ENCODE measurements at places on chromosomes 12 and 14. TPM values are rescaled to one million over a fixed set of nuclear protein-coding genes. Genes with fewer than 3 reads are reported as not detected.

The PTGES3 gene
- 113 TPM for total RNA-seq

The DAO gene
- total RNA-seq, result not detected

The CHMP4A gene
- total RNA-seq, result 42.5 TPM

The BBOF1 gene
- 5.7 TPM for total RNA-seq

The PRR4 gene
- total RNA-seq, result 1.3 TPM

The BHLHE41 gene
- total RNA-seq, result 3.1 TPM

The C12orf54 gene
- total RNA-seq, result not detected

The GSC gene
- not detected for total RNA-seq

The TUNAR gene
- total RNA-seq, result not detected

The KERA gene
- total RNA-seq, result not detected

The AMDHD1 gene
- total RNA-seq, result 0.13 TPM

The ZFYVE1 gene
- total RNA-seq, result 12.3 TPM

The FAIM2 gene
- 3.5 TPM for total RNA-seq

The CD69 gene
- total RNA-seq, result 0.08 TPM

The TCL1A gene
- not detected for total RNA-seq

The PRB2 gene
- not detected for total RNA-seq

The MARS1 gene
- 148 TPM for total RNA-seq

The OR6C2 gene
- total RNA-seq, result not detected

The KLRK1 gene
- total RNA-seq, result 0.08 TPM

The DENND5B gene
- total RNA-seq, result 5.6 TPM

The ACAD10 gene
- total RNA-seq, result 11.0 TPM

The CELA1 gene
- not detected for total RNA-seq

Data from epithelial cell of alveolus of lung (primary cell).